ENCODE measurements at places on chromosomes 16 and 17. TPM values are rescaled to one million over a fixed set of nuclear protein-coding genes. Genes with fewer than 3 reads are reported as not detected.

Gene AXIN2
- total RNA-seq: 1.4 TPM

Gene PRR15L
- total RNA-seq: 3.5 TPM

Gene TERB1
- not detected for total RNA-seq

Gene ABI3
- 0.86 TPM for total RNA-seq

Gene TEKT1
- not detected for total RNA-seq

All from epithelial cell of proximal tubule (primary cell).